ENCODE measurements at places on chromosomes 5 and 9.

GRCh38 chr9:88258601-88259000 is 120.3 kb upstream of the SPATA31C2 start:
- DNase-seq, result peak; percentile 78

- DNase-seq, result no peak
Measured at GRCh38 chr5:109161914-109162683, 247.7 kb downstream of the PJA2 start.

GRCh38 chr5:59766427-59767210 is 126.9 kb downstream of the PDE4D start:
- DNase-seq, result no peak

DNA sequence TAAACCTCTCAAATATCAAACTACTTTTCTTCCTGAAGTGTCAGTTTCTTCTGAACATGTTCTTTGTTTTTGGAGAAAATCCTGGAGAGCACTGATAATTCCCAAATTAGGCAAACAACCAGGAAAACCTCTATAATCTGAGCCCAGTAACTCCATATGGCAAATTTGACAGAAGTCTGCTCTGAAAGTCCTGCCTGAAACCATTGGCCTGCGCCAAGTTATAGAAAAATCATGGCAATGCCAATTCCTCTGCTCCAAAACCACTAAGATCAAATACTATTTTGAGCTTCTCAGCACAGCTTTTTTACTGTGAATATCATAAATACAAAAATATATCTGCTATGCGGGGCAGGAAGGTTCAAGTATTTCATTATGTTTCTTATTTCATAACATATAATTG is 45.9 kb downstream of the PDE4D start:
- DNase-seq, result no peak

GRCh38 chr5:56588636-56589480 is 226.5 kb upstream of the MAP3K1 start:
- DNase-seq, result peak; percentile 84

All from Right ventricle myocardium superior (tissue), 1 donor.